ENCODE measurements at places on chromosomes 1 and 21. TPM values are rescaled to one million over a fixed set of nuclear protein-coding genes. Genes with fewer than 3 reads are reported as not detected.

KCNK2 gene
- 9.5 TPM for total RNA-seq

SYPL2 gene
- 0.13 TPM for total RNA-seq

PGLYRP4 gene
- total RNA-seq = not detected

PHLDA3 gene
- 41.2 TPM for total RNA-seq

TNFRSF4 gene
- 0.13 TPM for total RNA-seq

RCSD1 gene
- 0.26 TPM for total RNA-seq

RNU1-2 gene
- 1,390 TPM for total RNA-seq

OR10J5 gene
- not detected for total RNA-seq

NEK7 gene
- total RNA-seq = 293 TPM

OR2AK2 gene
- total RNA-seq = not detected

HHAT gene
- total RNA-seq = 5.8 TPM

ADAMTS5 gene
- 7.1 TPM for total RNA-seq

OSBPL9 gene
- total RNA-seq = 73.4 TPM

FCRL4 gene
- total RNA-seq = not detected

Measured in aortic smooth muscle cell (primary cell).